ENCODE measurements at places on chromosomes 16 and 17. TPM values are rescaled to one million over a fixed set of nuclear protein-coding genes. Genes with fewer than 3 reads are reported as not detected.

Gene EPOP
- 15.5 TPM for total RNA-seq

Gene CCL8
- total RNA-seq, result not detected

Gene NUDT7
- 7.9 TPM for total RNA-seq

Gene NAGPA
- 12.4 TPM for total RNA-seq

Gene TMEM235
- total RNA-seq, result not detected

Gene IRF8
- 0.31 TPM for total RNA-seq

Gene TPPP3
- 7.5 TPM for total RNA-seq

Gene KIFC3
- total RNA-seq, result 179 TPM

Data from A549 treated with ZK216348 at 1 μM for 4 hours (cell line).